ENCODE measurements at places on chromosomes 7 and 10. TPM values are rescaled to one million over a fixed set of nuclear protein-coding genes. Genes with fewer than 3 reads are reported as not detected.

GRCh38 chr7:124552217-124552616 lies 213.4 kb downstream of the GPR37 start:
- no peaks in the 10 kb centered on the region for H3K36me3 ChIP-seq
- no peak for DNase-seq
- H3K4me3 ChIP-seq, result no peak overlapping the region
- no peaks in the 10 kb centered on the region for H3K4me1 ChIP-seq

DNA sequence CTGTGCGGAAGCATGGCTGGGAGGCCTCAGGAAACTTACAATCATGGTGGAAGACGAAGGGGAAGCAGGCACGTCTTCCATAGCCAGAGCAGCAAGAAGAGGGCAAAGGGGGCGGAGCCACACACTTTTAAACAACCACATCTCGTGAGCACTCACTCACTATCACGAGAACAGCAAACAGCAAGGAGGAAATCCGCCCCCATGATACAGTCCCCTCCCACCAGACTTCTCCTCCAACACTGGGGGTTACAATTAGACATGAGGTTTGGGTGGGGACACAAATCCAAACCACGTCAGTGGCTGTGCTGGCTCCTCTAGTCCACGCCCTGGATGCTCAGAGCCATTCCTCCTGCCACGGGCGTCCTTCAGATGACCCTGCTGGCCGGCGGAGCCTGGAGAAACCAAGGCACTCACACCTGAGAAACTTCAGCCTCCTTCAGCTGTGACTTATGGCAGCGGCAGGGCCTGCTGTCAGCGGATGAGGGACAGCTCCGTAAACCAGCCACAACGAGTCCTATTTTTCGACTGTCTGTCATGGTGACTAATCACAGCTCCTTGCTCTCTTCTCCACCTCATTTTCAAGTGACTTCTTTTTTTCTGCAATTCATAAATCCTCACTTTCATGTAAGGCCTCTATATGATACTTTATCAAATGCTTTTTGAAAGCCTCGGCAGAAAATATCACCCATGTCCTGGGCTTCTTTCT lies 167.9 kb upstream of the PFKP start:
- H3K4me3 ChIP-seq, result no peak overlapping the region
- no peak overlapping the region for H3K27ac ChIP-seq
- DNase-seq, result no peak
- peaks cover 4% of the 10 kb centered on the region for H3K27me3 ChIP-seq
- no peaks in the 10 kb centered on the region for H3K4me1 ChIP-seq

- no peak overlapping the region for H3K27ac ChIP-seq
- H3K4me1 ChIP-seq, result no peaks in the 10 kb centered on the region
- H3K4me3 ChIP-seq, result no peak overlapping the region
- no peak for DNase-seq
Observed at GRCh38 chr7:121279060-121279620, 49.7 kb upstream of the WNT16 start.

- no peak overlapping the region for H3K27ac ChIP-seq
- no peaks in the 10 kb centered on the region for H3K36me3 ChIP-seq
- no peak for DNase-seq
- H3K4me1 ChIP-seq, result peaks cover 4% of the 10 kb centered on the region
- H3K27me3 ChIP-seq, result no peaks in the 10 kb centered on the region
- no peak overlapping the region for H3K4me3 ChIP-seq
Observed at GRCh38 chr7:88347517-88347916, 40.8 kb upstream of the STEAP4 start.

- H3K4me1 ChIP-seq, result peaks cover 34% of the 10 kb centered on the region
- no peaks in the 10 kb centered on the region for H3K27me3 ChIP-seq
- DNase-seq, result peak; percentile 97
- peak within 1 kb of the TSS; percentile 99 for H3K27ac ChIP-seq
- peak within 1 kb of the TSS; percentile 98 for H3K4me3 ChIP-seq
Observed at GRCh38 chr7:1569833-1570632, at the start of gene PSMG3. TSS of gene PSMG3 (minus strand) at chr7:1570032. CDS start at chr7:1569339, 693 bp downstream.

GRCh38 chr10:3774814-3775695 lies 10.0 kb downstream of the KLF6 start:
- no peak overlapping the region for H3K4me3 ChIP-seq
- H3K27me3 ChIP-seq, result no peaks in the 10 kb centered on the region
- peaks cover 10% of the 10 kb centered on the region for H3K36me3 ChIP-seq
- H3K4me1 ChIP-seq, result peaks cover 19% of the 10 kb centered on the region

- no peak overlapping the region for H3K4me3 ChIP-seq
- no peak overlapping the region for H3K27ac ChIP-seq
- no peak for DNase-seq
- H3K4me1 ChIP-seq, result peaks cover 10% of the 10 kb centered on the region
- no peaks in the 10 kb centered on the region for H3K36me3 ChIP-seq
Observed at GRCh38 chr7:134707663-134708378, 61.2 kb downstream of the BPGM start.

DNA sequence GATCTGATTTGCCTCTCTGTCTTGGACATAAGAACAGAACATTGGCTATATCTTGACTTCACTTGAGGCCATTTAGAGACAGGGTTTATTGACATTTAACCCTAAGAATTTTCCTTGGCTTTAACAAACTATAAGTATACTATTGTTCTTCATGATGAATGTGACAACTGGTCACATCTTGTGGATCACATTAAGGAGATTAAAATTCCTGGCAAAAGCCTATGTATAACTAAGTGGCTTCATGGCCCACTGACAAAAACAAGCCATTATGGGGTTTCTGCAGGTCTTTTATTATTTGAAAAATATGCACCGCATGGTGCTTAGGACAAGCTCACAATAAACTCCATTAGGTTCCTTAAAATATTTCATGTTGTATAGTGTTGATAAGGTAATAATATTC lies 54.8 kb downstream of the THNSL1 start:
- DNase-seq, result no peak
- no peaks in the 10 kb centered on the region for H3K27me3 ChIP-seq
- H3K27ac ChIP-seq, result no peak overlapping the region
- H3K4me1 ChIP-seq, result no peaks in the 10 kb centered on the region
- no peaks in the 10 kb centered on the region for H3K36me3 ChIP-seq

DNA sequence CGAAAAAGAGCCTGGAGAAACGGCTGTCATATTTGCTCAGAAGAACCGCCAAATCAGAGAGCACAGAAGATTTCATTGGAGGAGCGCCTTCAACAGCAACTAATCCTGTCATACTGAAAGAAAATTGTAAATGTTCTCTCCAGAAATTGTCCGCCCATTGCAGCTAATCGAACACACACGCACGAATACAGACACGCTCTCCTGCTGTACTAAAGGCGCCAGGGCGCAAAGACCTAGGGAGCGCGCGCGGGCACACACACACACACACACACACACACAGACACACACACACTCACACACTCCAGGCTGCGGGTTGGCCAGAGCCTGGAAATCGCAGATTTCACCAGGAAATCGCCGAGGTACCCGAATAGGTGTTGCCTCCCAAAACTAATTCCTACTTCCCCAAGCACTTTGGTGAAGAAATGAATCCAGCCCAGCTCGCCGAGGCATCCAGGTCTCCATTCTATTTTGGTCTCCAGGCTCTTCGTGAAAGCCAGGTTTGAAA lies at the start of gene CHRM2:
Gene CHRM2, plus strand, starts transcription at position 157 of the 505 bp plus-strand sequence. CDS start 146,214 bp downstream, outside the sequence.
- H3K4me3 ChIP-seq, result peak within 1 kb of the TSS; percentile 44
- peaks cover 72% of the 10 kb centered on the region for H3K27me3 ChIP-seq

- no peak overlapping the region for H3K4me3 ChIP-seq
- no peaks in the 10 kb centered on the region for H3K27me3 ChIP-seq
- H3K36me3 ChIP-seq, result no peaks in the 10 kb centered on the region
- DNase-seq, result no peak
Observed at GRCh38 chr10:70328967-70329366, 45.2 kb upstream of the NPFFR1 start.

DNA sequence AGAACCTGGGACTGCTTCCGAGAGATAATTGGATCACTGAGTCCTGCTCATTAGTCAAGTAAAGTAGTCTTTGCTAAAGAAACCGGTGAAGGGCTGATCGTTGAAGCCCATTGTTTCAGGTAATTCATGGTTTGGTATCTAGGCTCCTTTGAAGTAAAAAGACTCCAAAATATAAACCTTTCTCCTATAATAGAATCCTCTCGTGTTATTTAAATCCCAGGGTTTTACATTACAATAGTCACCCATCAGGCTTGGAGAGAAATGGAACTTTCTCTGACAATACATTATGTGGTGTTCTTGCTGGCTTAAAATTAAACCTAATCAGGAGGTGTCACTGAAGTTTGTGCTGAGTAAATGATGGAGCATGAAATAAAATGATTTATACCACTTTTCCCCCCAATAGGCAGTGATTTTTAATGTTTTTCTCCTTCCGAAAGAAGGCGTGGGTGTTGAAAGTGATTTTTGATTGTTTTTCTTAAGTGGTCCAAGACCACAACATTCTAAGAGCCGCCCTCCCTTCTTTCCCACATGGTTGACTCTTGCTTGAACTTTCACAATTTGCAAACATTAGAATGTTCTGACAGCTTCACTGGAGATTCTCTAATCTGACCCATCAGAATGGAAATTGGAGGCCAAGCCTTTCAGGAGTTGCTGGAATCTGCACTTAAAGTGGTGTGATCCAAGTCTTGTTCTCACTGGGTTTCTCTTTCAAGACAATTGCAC lies 44.2 kb downstream of the LRMDA start:
- no peaks in the 10 kb centered on the region for H3K4me1 ChIP-seq
- no peak overlapping the region for H3K4me3 ChIP-seq
- no peaks in the 10 kb centered on the region for H3K27me3 ChIP-seq
- DNase-seq, result no peak

- no peak overlapping the region for H3K4me3 ChIP-seq
- H3K4me1 ChIP-seq, result no peaks in the 10 kb centered on the region
- no peak overlapping the region for H3K27ac ChIP-seq
- no peaks in the 10 kb centered on the region for H3K36me3 ChIP-seq
- no peaks in the 10 kb centered on the region for H3K27me3 ChIP-seq
- no peak for DNase-seq
Observed at GRCh38 chr10:131082991-131083481, 228.5 kb downstream of the TCERG1L start.

DNA sequence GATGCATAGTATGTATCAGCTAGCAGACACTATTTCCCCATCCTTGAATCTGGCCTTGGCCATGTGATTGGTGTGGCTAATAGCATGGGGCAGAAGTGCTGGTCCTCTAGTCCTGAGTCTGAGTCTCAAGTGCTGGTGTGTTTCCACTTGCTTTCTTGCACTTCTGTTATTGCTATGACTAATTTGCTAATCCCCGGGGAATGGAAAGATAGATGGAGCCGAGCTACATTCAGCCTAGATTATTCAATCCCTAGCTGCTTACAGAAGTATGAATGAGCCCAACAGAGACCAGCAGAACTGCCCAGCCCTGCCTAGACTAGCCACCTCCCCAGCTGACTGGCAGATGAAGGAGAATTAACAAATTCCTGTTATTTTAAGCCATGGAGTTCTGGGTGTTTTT lies 53.2 kb upstream of the SYPL1 start:
- H3K4me3 ChIP-seq, result no peak overlapping the region
- H3K4me1 ChIP-seq, result no peaks in the 10 kb centered on the region
- H3K36me3 ChIP-seq, result no peaks in the 10 kb centered on the region
- no peak overlapping the region for H3K27ac ChIP-seq
- H3K27me3 ChIP-seq, result no peaks in the 10 kb centered on the region
- DNase-seq, result no peak

DNA sequence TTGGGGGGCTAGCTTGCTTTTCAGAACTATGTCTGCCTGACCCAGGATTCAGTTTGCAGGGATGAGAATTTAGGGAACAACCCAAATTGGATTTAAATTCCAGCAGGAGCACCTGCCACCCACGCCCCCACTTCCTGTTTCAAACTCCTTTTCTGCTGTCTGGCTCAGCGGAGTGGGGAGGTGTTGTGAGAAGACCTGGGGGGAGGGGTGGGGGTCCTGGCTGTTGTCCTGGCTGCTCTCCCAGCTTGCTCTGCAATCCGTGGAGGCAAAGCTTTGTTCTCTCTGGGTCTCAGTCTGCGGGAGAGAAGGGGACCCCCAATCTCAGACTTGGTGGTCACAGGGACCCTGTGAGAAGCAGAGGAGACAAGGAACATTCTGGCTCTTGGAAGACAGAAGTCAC lies 799 bp downstream of the KCNK18 start:
- no peak overlapping the region for H3K4me3 ChIP-seq
- H3K27me3 ChIP-seq, result peaks cover 1% of the 10 kb centered on the region
- no peak overlapping the region for H3K27ac ChIP-seq
- H3K4me1 ChIP-seq, result no peaks in the 10 kb centered on the region
- no peaks in the 10 kb centered on the region for H3K36me3 ChIP-seq

Gene PLCE1
- 10.8 TPM for total RNA-seq

Gene FGFBP3
- 2.4 TPM for total RNA-seq

Gene PSPH
- 160 TPM for total RNA-seq

Gene PDLIM1
- 61.0 TPM for total RNA-seq

Gene TLX1
- total RNA-seq, result 0.24 TPM

Gene ECHDC3
- total RNA-seq, result 14.8 TPM

Gene FAM25A
- total RNA-seq, result not detected

Gene ZNF736
- not detected for total RNA-seq

Gene CALML5
- not detected for total RNA-seq

Gene ZP3
- total RNA-seq, result not detected

Gene SEMA3C
- 139 TPM for total RNA-seq

Gene CDK14
- total RNA-seq, result 23.5 TPM

Measured in hepatocyte (in vitro differentiated cells).